ENCODE measurements at places on chromosomes 4 and X. TPM values are rescaled to one million over a fixed set of nuclear protein-coding genes. Genes with fewer than 3 reads are reported as not detected.

Gene MAGIX
- 5.3 TPM for total RNA-seq

Gene HNRNPDL
- total RNA-seq = 104 TPM

Gene GPRIN3
- total RNA-seq = 6.2 TPM

DNA sequence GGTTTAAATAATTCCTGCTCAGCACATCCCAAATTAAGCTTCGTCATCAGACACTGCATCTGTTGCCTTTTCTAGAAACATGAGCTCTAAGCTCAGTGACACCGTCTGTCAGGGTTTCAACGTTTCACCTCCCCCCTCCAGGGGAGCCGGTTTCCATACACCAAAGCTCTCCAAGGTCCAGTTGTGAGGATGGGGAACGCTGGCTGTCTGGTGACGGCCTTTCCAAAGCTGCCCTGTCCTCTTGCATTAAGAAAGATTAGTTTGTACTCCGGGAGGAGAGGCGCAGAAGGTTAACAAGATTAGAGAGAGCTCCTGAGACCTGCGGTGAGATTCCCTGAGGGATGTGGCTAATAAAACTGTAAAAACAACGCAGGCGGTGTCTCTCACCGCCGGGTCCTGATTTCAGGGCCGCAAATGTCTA is 43.2 kb downstream of the ASMT start:
- no peak for DNase-seq

DNA sequence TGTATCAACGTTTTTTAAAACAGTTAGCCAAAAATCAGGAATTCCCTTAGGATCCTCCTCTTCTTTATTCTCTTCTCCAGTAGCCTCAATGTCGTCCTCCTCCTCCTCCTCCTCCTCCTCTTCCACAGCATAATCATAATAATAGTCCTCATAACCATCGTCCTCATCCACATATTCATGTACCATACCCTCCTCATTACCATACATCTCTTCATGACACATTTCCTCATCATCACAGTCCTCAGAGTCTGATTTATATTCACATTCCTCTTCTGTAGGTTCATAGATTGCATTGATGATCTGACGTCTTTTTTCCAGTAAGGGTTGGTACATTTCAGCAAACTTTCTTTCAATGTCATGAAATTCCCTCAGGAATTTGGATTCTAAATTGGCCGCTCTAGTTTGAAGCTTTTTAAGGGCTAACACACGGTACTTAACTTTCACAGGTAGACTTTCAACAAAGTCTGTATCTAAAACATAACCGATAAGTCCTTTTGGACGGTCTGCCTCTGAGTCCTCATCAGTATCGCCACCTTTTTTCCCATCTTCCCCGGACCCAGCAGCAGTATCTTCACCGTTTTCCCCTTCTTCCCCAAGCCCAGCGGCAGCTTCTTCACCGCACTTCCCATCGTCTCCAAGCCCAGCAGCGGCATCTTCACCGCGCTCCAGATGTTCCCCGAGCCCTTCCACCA is 771 bp downstream of the NAP1L2 start:
- DNase-seq = no peak

DNA sequence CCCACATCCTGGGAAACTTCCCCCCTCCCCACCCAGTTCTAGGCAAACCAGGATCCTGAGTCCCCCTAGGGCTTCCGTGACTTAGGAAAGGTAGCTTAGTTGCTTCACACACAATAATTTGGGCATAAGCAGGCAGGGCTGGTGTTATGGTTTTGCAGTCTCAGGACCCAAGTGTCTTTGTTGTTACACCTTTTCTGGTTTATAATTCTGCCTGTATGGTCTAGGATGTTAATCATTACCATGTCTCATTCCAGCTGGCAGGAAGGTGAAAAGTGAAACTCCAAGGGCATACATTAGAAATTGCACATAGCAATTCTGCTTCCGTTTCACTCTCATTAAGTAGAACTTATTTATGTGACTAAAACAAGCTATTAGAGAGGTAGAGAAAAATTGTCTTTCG is 16.8 kb downstream of the UGT8 start:
- DNase-seq = no peak

GRCh38 chr4:117134386-117134785 is 49.0 kb upstream of the TRAM1L1 start:
- DNase-seq = no peak

GRCh38 chr4:157052429-157053040 is 23.4 kb upstream of the GLRB start:
- DNase-seq = no peak

GRCh38 chr4:27245216-27245615 is 384.6 kb downstream of the STIM2 start:
- no peak for DNase-seq

Data from Right ventricle myocardium superior (tissue), 1 donor.